B cell (primary cell): ENCODE measurements at places on chromosomes 12 and 14. TPM values are rescaled to one million over a fixed set of nuclear protein-coding genes. Genes with fewer than 3 reads are reported as not detected.

DNA sequence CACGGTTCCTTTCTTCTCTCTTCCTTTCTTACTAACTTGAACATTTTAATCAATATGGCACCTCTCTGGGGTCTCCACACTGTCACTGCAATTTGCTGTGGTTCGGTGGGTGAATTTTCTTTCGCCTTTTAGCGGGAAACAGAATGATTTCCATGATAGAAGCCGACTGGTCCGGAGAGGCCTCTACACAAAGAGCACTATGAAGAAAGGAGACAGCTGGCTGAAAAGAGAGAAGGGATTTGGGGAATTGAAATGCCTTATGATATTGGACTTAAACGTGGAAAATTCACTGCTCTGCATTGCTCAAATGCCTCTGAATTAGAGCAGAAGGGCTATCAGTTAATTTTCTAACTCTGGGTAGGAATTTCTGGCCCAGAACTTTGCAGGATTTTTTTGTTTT lies 55.9 kb downstream of the KCNA5 start:
- no peaks in the 10 kb centered on the region for H3K4me1 ChIP-seq
- H3K4me3 ChIP-seq, result no peak overlapping the region
- no peaks in the 10 kb centered on the region for H3K36me3 ChIP-seq
- DNase-seq, result no peak

Gene GRIP1
- total RNA-seq, result 0.51 TPM in 1 of 2 replicates, not detected in the other

- no peaks in the 10 kb centered on the region for H3K4me1 ChIP-seq
- H3K27ac ChIP-seq, result no peak overlapping the region
- peaks cover 4% of the 10 kb centered on the region for H3K27me3 ChIP-seq
- DNase-seq, result no peak
- H3K36me3 ChIP-seq, result no peaks in the 10 kb centered on the region
- no peak overlapping the region for H3K4me3 ChIP-seq
These were observed 26.8 kb upstream of the NEDD1 start for GRCh38 chr12:96880220-96880619.

Gene RPS26
- total RNA-seq, result 19.4 and 21.0 TPM in 2 replicates

- H3K36me3 ChIP-seq, result no peaks in the 10 kb centered on the region
- no peaks in the 10 kb centered on the region for H3K27me3 ChIP-seq
- no peak overlapping the region for H3K4me3 ChIP-seq
- no peaks in the 10 kb centered on the region for H3K4me1 ChIP-seq
These were observed 444.8 kb downstream of the AEBP2 start for GRCh38 chr12:19884021-19884492.

DNA sequence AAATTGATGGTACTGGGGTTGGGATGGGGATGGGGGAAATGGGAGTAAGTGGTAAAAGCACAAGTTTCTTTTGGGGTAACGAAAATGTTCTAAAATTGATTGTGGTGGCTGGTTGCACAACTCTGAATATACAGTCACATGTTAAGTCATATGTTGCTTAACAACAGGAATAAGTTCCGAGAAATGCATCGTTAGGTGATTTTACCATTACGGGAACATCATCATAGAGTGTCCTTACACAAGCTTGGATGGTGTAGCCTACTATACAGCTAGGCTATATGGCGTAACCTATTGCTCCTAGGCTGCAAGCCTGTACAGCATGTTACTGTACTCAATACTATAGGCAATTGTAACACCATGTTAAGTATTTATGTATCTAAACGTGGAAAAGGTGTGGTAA lies 31.0 kb downstream of the ITGA7 start:
- H3K36me3 ChIP-seq, result no peaks in the 10 kb centered on the region
- peaks cover 33% of the 10 kb centered on the region for H3K4me1 ChIP-seq
- no peaks in the 10 kb centered on the region for H3K27me3 ChIP-seq
- H3K4me3 ChIP-seq, result no peak overlapping the region
- H3K27ac ChIP-seq, result no peak overlapping the region

GRCh38 chr12:108859923-108860291 lies 2.5 kb upstream of the SSH1 start:
- no peaks in the 10 kb centered on the region for H3K27me3 ChIP-seq
- H3K4me1 ChIP-seq, result peaks cover 52% of the 10 kb centered on the region
- no peak overlapping the region for H3K4me3 ChIP-seq
- DNase-seq, result no peak

DNA sequence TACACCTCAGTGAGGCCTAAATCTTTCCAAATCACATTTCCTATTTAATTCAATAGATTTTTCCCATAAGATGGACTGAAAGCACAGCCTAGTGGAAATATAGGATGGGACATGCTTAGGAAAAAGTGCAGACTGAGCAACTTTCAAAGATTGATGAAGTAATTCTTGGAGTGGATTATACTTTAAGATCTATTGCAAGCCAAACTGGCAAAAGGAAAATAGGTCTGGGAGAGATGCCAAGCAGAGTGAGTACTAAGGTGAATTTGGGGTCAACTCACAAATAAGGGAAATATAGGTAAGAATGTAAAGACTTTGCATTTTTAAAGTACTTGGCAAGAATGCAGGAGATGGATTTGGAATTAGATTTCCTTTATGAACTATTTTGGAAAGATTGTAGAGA lies 170.2 kb upstream of the FOXG1 start:
- no peaks in the 10 kb centered on the region for H3K4me1 ChIP-seq
- H3K27ac ChIP-seq, result no peak overlapping the region
- no peak overlapping the region for H3K4me3 ChIP-seq
- no peaks in the 10 kb centered on the region for H3K27me3 ChIP-seq
- no peak for DNase-seq
- no peaks in the 10 kb centered on the region for H3K36me3 ChIP-seq

DNA sequence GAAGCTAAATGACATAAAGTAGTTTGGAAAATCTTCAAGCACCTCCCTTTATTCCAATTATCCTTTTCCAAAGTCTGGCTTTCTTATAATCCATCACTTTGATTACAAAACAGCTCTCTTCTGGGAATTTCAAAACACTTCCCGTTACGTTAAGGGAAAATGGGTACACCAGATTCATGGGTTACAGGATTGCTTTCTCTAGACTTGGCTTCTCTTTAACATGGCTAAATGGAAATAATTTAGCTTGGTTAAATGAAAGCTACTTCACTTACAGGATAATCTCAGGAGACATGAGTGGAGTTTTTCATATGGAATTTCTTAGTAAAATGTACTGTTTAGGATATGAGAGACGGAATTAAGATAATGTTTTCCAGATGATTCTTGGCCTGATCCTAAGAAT lies 14.7 kb downstream of the GSTZ1 start:
- no peak for DNase-seq
- no peaks in the 10 kb centered on the region for H3K4me1 ChIP-seq
- H3K27me3 ChIP-seq, result no peaks in the 10 kb centered on the region
- no peak overlapping the region for H3K27ac ChIP-seq
- peaks cover 2% of the 10 kb centered on the region for H3K36me3 ChIP-seq
- no peak overlapping the region for H3K4me3 ChIP-seq

- no peak overlapping the region for H3K27ac ChIP-seq
- H3K4me3 ChIP-seq, result no peak overlapping the region
- H3K4me1 ChIP-seq, result peaks cover 9% of the 10 kb centered on the region
- DNase-seq, result no peak
These were observed 21.0 kb upstream of the COL2A1 start for GRCh38 chr12:48025281-48025680.

DNA sequence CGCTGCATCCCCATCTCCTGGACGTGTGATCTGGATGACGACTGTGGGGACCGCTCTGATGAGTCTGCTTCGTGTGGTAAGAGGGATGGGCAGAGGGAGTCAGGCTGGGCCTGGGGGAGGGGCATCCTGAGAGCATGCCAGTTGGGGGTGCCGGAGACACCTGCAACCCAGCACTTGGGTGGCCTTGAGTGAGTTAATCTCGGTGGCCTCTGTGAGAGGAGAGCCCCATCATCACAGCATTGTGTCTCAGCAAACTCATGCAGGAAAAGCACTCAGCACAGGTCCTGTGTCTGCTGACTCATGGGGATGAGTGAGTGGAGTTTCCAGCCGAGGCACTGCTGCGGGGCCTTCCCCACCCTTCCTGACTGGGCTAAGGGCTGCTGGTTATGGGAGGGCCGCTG lies 19.6 kb upstream of the LRP1-AS start:
- no peaks in the 10 kb centered on the region for H3K36me3 ChIP-seq
- no peak for DNase-seq
- H3K27me3 ChIP-seq, result no peaks in the 10 kb centered on the region
- H3K27ac ChIP-seq, result no peak overlapping the region
- no peak overlapping the region for H3K4me3 ChIP-seq

- no peak overlapping the region for H3K4me3 ChIP-seq
- H3K27ac ChIP-seq, result no peak overlapping the region
- DNase-seq, result no peak
- H3K4me1 ChIP-seq, result peaks cover 11% of the 10 kb centered on the region
These were observed 52.9 kb upstream of the BCL2L14 start for GRCh38 chr12:12017798-12018197.

DNA sequence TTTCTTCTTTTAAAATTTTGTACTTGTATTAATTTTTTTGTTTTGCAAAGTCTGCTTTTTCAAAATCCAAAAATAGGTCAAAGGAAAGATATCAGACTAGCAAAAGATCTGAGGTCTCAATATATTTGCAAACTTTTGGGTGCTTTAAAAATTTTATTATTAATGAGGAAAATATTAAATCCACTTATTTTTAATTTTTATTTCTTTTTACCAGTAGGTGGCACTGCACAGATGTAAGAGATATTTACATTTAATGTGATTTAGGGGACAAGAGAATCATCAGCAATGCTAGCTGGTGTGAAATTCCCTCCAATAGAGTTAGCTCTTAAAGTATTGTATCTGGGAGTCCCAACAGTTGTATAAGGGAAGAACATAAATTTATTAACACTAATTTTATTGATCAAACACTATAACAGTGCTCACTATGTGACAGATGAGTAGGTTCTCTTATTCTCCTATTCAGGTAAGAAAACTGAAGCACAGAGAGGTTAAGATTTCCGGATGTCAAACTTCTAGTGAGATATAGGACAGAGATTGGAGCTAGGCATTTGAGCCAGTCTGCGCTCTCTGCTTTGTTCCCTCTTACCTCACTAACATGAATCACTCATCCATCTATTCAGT lies 30.5 kb downstream of the ALX1 start:
- no peaks in the 10 kb centered on the region for H3K36me3 ChIP-seq
- H3K27me3 ChIP-seq, result no peaks in the 10 kb centered on the region
- no peaks in the 10 kb centered on the region for H3K4me1 ChIP-seq

Gene HCFC2
- total RNA-seq, result 10.5 and 11.6 TPM in 2 replicates
